ENCODE measurements at places on chromosomes 6 and 20.

GRCh38 chr6:128531696-128532095, 11.3 kb upstream of the PTPRK start:
- DNase-seq: no peak

GRCh38 chr20:14337400-14338171, at the start of gene FLRT3:
Gene FLRT3, minus strand, starts transcription at chr20:14337612. Its CDS starts 10,106 bp downstream, at chr20:14327506.
- DNase-seq: no peak

GRCh38 chr20:43514648-43514999, 7.1 kb downstream of the L3MBTL1 start:
- no peak for DNase-seq

- DNase-seq: no peak
Observed at GRCh38 chr6:77326029-77326428, 137.3 kb downstream of the HTR1B start.

GRCh38 chr6:147563472-147563871, 55.0 kb downstream of the SAMD5 start:
- DNase-seq: no peak

DNA sequence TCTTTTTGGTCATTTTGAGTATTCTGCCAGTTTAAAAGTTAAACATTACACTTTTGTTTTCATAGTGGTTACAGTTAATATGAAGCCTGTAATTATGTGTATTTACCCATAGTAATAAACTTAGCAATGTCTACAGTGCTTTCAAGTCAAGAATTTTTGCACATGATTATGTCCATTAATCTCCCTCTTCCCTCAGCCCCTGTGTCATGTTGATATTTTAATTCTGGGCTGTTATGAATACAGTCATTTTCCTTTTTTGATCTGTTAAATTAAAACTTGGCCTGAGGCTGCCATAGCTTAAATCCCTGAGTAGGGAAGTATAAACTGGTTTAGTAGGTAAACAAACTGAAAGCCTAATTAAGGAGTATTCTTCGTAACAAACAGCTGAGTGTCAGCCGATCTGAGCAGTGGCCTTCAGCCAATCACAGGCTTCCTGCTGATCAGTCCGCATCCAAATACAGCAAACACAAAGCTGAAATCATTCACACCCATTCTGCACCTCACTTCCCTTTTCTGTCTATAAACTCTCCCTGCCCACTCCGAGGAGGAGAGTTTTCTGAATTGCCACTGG, 9.5 kb upstream of the SFT2D1 start:
- no peak for DNase-seq

- DNase-seq: no peak
Observed at GRCh38 chr6:64539917-64540316, 904.3 kb downstream of the PHF3 start.

DNA sequence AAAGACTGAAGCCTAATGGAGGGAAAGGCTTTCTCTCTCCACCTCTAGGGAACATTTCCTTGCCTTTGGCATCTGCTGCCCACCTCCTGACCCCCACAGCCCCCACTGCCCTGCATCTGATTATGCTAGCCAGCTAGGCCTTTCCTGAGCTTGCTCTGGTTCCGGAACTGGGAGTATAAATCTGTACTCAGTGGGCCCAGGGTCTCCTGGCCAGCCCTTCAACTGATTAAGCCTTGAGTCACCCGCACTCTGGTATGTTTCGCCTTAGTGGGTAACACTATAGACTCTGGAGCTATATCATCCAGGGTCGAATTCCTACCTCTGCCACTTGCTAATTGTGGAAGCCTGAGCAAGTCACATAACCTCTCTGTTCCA, 45.6 kb upstream of the RIPOR2 start:
- no peak for DNase-seq

GRCh38 chr20:63406617-63407245, 45.6 kb upstream of the CHRNA4 start:
- no peak for DNase-seq

DNA sequence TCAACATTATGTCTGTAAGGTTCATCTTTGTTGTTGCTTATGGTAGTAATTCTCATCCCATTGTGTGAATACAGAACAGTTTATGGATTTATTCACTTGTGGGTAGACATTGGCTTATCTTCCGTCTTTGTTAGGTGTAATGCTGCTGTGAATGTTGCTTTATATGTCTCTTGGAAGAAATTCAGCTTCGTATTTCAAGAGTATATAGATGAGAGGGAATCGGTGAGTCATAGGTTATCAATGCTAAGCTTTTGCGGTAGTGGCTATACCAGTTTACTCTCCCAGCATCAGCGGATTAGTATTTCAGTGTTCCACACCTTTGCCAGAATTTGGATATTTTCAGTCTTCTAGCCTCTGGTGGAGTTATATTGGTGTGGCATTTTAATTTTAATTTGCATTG, 77.8 kb downstream of the ZFAND3 start:
- no peak for DNase-seq

DNA sequence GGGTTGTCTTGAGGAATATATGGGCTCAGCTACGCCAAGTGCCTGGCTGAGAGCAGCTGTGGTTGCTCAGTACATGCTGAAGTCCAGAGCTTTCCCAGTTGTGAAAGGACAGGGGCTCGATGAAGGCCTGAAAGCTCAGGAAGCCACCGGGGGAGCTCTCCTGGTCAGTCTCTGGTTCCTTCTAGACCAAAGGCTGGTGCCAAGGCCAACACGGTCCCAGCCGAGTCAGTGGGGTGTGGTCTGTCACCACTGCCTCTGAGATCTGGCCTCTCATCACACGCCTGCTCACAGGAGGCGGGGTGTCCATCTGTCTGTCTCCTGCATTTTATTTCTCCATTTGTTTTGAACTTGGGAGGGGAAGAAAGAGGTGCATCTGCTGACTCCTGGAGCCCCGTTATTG, 4.9 kb upstream of the FAM83C start:
- DNase-seq: no peak

- no peak for DNase-seq
Observed at GRCh38 chr6:55255113-55255512, 72.2 kb upstream of the GFRAL start.

DNA sequence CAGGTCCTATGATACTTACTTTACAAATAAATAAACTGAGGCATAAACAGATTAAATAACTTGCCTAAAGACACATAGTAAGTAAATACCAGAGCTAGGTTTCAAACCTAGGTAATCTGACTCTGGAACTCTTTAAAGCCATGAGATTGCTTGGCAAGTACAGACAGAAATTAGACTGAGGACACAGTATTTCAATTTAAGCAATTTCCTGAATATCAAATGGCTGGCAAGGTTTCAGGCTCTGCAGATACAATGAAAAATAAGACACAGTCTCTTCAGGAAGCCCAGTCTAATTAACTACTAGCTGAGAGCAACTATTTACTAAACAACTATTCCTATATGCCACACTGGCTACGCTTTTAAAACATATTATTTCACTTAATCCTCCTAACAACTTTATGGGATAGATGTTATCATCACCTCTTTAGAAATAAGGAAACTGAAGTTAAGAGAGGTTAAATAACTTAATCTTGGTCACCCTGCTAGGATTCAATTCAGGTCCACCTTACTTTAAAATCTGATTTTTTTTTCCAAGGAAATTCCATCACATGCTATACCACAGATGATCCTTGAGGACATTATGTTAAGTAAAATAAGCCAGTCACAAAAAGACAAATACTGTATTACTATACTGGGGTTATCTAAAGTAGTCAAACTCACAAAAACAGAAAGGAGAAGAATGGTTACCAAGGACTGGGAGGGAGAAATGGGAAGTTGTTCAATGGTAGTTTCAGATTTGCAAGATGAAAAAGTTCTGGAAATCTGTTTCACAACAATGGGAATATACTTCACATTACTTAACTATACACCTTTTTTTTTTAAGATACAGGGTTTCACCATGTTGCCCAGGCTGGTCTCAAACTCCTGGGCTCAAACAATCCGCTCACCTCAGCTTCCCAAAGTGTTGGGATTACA, 4.1 kb downstream of the TRPC4AP start:
- no peak for DNase-seq

DNA sequence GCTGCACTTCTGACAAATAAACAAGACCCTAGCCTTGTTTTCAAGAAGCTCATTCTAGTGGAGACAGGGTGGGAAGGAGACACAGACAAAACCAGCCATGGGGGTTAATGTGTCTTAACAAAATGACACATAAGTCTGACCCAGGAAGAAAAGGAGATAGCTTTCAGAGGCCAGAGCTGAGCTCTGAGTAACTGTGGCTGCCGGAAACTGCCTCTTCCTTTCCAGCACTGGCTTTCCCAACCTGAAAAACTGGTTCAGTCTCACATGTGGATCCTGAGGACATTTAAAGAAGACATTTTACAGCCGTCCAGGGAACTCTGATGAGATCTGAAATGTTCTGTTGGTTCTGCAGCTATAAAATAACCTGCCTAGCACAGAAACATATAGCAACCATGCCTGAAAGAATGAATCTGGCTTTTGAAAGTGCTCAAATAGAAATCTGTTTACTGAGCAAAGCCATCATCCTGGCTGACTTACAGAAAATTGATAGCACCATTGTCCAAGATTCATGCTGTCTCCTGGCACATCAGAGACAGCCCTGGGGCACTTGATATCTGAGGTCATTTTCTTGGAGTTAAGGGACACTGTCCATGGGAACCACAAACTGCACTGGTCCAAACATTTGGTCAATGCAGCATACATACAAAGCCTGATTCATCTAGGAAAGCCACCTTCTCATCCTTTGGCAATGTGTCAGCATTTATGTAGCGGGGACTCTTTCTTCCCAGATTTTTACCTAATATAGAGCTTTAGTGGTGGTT, 83.2 kb upstream of the PAX1 start:
- DNase-seq: no peak

GRCh38 chr6:90338409-90338808, 41.8 kb upstream of the BACH2 start:
- DNase-seq: no peak

DNA sequence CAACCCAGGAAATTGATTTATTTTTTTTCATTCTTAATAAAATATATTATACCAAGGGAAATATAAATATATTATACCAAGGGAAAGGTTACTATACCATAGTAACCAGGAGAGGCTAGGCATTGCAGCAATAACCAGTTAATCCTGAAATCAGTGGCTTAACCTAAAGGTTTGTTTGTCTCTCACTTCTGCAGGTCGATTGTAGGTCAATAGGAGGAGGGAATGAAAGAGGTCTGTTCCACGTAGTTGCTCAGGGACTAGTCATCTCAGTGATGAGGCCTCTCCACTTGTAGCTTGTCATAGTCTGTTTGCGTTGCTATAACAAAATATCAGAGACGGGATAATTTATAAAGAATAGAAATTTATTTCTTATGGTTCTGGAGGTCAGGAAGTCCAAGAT, 168.0 kb downstream of the GJA1 start:
- DNase-seq: no peak

GRCh38 chr20:8756410-8756809, 312.5 kb upstream of the PLCB4 start:
- DNase-seq: no peak

- DNase-seq: no peak
Observed at GRCh38 chr6:65667916-65668656, 38.9 kb downstream of the EYS start.

GRCh38 chr6:133681891-133682290, 207.0 kb upstream of the TCF21 start:
- DNase-seq: no peak

DNA sequence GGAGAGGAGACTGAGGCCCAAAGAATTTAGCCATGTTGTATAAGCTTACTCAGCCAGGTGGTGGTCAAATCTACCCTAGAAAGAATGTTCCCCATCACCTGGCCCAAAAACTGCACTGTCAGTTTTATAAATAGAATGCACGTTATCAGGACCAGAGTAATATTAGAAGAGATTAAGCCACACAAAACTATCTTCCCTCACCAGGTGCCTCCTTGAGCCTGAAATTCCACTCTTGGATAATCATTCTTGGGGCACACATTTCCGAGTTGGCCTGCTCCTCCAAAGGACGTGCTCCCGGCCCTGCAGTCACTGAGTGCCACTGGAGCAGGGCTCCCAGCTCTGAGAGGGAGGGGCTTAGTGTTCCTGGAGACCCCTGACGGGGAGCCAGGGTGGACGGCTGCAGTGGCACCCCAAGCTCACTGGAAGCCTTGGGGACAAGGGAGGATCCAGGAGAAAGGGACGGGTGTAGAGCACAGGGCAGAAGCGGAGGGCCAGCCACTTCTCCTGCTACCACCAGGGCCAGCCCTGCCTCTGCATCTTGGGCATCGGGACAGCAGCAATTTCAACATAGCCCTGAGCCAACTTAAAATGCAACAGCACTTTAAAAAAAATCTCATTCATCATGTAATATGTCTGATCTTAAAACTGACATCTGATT, 160.8 kb upstream of the QKI start:
- no peak for DNase-seq

- no peak for DNase-seq
Observed at GRCh38 chr6:127932708-127933107, 31.9 kb upstream of the THEMIS start.

- DNase-seq: no peak
Observed at GRCh38 chr6:4907602-4908001, 96.2 kb downstream of the RPP40 start.

DNA sequence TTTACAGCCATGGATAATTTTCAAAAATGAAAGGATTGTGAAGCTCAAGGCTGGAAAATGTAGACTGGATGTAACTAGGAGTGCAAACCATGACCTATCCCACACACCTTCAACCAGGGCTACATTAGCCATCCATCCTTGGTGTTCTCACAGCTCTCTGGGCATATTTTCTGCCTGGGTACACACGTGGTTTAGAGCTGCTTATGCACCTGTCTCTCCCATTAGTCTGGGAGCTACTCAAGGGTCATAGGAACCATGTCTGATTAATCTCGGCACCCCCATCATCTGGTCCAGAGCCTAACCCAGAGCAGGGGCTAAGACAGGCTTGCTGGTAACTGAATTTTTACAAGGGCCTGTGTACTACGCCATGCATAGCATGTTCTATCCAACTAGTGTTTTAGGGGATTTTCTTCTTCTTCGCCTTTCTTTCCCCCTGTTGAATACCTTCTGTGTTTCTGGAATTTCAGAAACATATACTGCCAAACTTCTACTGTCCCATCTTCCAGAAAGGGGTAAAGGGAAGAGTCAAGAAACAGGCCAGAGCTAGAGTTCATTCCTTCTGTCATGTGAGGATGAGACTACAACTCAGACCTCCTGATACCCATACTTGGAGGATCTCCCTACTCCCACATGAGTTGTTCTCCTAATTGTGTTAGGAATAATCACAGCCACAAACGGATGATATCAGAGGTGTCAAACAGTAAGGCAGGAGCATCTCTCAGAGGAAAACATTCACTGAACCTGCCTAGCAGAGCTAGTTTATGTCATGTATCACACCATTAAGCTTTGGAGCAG, 25.4 kb upstream of the FAM83C start:
- DNase-seq: no peak

- DNase-seq: no peak
Observed at GRCh38 chr6:66533921-66534404, 826.9 kb upstream of the EYS start.

- no peak for DNase-seq
Observed at GRCh38 chr6:73325656-73326055, 28.4 kb downstream of the DPPA5 start.

GRCh38 chr6:167148021-167148420, 9.8 kb downstream of the GPR31 start:
- no peak for DNase-seq

DNA sequence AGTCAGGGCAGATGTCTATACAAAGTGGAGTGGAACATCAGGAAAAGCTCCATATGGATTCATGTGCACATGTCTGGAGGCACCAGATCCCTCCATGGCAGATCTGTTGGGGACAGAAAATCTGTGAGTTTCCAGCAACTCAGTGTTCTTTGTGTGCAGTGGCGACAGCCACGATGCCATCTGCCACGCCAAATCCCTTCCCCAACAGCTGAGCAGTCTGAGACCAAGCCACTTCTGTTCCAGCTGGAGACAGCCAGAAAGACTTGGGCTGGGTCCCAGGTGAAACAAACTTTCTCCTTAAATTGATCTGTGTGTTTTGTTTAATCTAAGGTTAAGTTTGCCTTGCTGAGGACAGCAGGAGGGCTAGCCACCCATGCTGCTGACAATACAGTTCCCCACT, 22.9 kb downstream of the FKBP1A start:
- DNase-seq: no peak
